Stimulated activated CD4-positive, alpha-beta T cell treated with anti-CD3 and anti-CD28 coated beads, TNF-alpha, amount 100 ng/mL, for 4 hours (primary cell): ENCODE measurements at places on chromosomes 7 and 10.

- DNase-seq, result no peak
Observed at GRCh38 chr10:75399461-75400162, 2.0 kb downstream of the ZNF503 start.

- no peak for DNase-seq
Observed at GRCh38 chr7:128060018-128060417, 28.8 kb upstream of the LRRC4 start.

DNA sequence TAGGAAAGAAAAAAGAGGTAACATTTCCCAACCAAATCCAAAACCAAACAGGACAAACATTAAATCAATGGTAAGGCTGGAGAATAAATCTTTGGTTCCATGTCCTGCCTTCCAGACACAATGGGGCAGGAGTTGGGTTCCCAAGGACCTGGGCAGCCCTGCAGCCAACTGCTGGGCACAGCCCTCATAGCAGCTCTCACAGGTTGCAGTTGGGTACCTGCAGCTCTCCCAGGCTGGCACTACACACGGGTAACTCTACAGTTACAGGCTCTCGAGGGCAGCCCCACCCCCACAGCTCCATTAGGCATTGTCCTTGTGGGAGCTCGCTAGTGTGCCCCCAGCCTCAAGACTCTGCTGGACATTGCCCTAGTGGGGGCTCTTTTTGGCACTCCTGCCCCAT, 7.5 kb downstream of the GRB10 start:
- no peak for DNase-seq

GRCh38 chr7:126804604-126805003, 448.1 kb downstream of the GRM8 start:
- DNase-seq, result no peak

DNA sequence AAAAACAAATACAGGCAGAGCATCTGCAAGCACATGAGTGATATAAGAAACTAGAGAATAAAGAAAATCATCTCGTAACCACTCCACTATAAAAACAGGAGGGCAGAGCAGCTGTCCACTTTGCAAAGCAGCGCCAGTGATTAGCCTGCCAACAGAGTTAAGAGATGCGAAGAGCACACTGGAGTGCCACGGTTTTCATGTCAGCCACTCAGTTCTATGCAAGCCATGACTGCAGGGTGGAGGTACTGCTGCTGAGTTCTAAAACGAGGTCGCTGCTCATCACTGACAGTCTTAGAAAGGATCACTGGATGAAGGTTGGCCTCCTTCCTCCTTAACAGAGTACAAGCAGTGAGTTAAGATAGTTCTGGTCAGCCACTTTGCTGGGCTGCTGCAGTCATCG, 58.5 kb downstream of the FGFR2 start:
- DNase-seq, result no peak

DNA sequence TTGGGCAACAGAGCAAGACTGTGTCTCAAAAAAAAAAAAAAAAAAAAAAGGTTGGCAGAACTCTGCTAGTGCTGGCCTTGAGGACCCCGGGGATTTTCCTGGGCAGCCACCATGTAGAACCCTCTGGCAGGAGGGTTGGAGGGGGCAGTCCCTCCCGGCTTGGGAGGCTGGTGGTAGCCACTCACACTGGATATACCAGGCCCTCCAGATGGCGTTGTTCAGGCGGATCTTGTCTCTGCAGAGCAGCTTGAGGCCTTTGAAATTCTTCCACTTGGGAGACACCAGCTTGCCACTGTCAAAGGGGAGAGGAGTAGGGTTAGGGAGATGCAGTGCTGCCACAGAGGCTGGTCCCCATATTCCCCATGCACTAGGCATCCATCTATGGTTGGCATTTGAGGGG, 8.4 kb downstream of the MLXIPL start:
- DNase-seq, result no peak

DNA sequence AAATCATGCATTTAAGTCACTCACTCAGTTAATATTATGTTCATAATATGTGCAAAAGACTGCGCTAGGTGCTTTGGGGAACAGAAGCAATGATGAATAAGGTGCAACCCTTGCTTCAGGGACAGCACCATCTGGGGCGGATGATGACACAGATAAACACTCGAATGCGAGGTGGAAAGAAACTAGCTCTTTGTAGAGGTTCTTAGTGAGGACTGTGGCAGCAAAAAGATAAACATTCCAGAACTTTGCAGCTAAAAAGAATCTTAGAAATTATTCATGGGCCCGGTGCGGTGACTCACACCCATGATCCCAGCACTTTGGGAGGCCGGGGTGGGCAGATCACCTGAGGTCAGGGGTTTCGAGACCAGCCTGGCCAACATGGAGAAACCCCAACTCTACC, 29.8 kb upstream of the CHST15 start:
- no peak for DNase-seq

DNA sequence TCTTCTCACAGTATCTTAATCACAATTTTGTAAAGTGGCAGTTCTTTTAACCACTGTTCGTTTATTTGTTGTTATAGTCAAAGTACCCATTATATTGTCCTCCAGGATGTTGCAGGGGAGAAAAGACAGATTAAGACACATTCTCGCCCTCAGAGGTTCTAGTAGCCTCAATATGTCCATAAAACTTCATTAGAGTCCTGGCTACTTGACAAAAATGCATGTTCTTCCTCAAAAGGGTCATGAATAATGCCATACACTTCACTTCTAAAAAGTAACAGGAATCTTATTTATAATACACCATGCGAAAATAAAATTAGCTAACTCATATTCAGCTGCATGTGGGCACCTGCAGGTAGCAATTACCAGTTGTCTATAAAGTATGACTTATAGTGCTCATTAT, 109.3 kb upstream of the ANK3 start:
- DNase-seq, result no peak

GRCh38 chr10:50577681-50578350, 45.9 kb downstream of the SGMS1 start:
- no peak for DNase-seq

GRCh38 chr10:93376372-93377293, 105.5 kb downstream of the MYOF start:
- DNase-seq, result no peak

DNA sequence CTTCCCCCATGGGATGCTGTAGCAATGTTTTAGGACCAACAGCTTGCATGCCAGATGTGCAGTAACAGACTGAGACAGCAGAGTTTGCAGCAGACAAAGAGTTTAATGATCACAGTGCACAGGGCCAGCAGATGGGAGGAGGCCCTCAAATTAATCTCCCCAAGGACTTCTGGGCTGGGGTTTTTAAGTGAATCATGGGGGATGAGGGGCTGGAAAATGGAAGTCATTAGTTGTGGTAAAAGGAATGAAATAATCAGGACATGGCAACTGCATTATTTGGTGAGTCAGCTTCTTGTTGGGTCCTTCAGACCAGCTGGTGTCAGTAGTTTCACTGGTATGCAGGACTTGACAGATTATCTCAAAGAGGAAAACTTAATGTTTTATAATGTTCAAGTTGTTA, 12.6 kb upstream of the NRBF2 start:
- no peak for DNase-seq

- DNase-seq, result no peak
Observed at GRCh38 chr7:127894588-127894987, 136.6 kb downstream of the LRRC4 start.

- no peak for DNase-seq
Observed at GRCh38 chr10:132240156-132240555, 53.4 kb downstream of the DPYSL4 start.

GRCh38 chr10:23370106-23370505, 25.5 kb upstream of the C10orf67 start:
- no peak for DNase-seq

- DNase-seq, result no peak
Observed at GRCh38 chr7:72183835-72184234, 228.3 kb downstream of the CALN1 start.

GRCh38 chr10:79149662-79150443, 81.1 kb downstream of the ZMIZ1 start:
- no peak for DNase-seq

DNA sequence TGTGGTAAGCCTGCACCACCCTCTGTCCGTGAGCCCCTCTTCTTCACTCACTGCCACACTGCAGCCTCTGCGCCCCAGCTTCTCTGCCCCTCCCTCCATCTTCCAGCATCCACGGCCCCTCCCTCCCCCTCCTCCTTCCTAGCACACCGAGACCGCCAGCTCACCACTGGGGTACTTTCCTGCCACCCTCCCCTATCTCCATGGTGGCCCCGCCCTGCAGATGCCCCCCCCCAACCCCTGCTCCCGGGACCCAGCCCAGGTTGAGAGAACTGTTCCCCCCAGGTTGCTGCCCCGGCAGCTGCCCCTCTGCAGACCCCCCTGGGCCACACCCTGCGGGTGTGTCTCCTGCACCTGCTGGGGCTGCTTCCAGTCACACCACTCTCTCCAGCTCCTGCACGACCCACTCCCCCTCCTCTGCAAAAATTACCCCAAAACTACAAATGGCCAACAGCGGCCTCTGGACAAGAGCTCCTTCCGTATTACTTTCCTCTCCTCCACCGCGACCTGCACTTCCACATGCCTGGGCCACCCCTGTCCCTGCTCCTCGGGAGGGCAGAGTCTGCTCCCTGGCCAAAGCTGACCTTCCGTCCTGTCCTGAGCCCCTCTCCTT, 209.2 kb upstream of the PPP2R2D start:
- no peak for DNase-seq

DNA sequence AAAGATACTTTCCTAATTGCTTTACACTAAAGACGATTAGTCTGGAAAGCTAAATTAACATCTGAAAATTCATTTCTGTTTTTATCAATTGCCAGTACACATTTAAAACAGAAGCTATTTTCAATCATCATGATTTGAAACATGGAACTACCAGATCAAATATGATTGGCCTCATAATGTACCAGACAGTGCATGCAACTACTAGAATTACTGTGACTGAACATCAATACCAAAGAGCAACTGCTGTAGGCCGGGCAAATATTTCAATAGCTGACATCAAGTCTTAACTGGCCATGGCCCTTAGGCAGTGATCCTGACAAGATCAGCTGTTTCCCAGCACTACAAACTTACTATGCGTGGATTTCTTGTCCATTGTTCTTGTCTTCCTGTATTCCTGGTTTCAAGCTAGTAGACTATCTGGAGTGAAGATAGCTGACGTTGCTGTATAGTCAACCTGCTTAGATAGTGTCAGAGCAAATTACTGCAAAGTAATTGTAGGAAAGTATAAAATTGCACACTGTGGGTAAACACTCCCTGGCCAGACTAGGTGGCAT, 21.7 kb upstream of the WNT16 start:
- DNase-seq, result no peak

- no peak for DNase-seq
Observed at GRCh38 chr7:151187409-151188251, 580 bp upstream of the ASB10 start.

- no peak for DNase-seq
Observed at GRCh38 chr7:33874943-33875342, 30.4 kb upstream of the BMPER start.
